Stimulated activated CD4-positive, alpha-beta T cell treated with anti-CD3 and anti-CD28 coated beads, Interleukin-4, amount 100 ng/mL, for 48 hours (primary cell): ENCODE measurements at places on chromosomes 1 and 21.

- no peak for DNase-seq
These were observed 3.5 kb downstream of the CD164L2 start for GRCh38 chr1:27379564-27380122.

- DNase-seq, result no peak
These were observed 8.3 kb upstream of the KCNAB2 start for GRCh38 chr1:6037338-6037762.

- no peak for DNase-seq
These were observed 11.4 kb upstream of the OLIG1 start for GRCh38 chr21:33058527-33058926.

- DNase-seq, result no peak
These were observed 102.3 kb upstream of the TIAM1 start for GRCh38 chr21:31446226-31446855.

GRCh38 chr1:159965263-159965662 is 11.2 kb upstream of the SLAMF9 start:
- DNase-seq, result no peak

GRCh38 chr1:3049164-3049563 is 19.8 kb upstream of the PRDM16 start:
- DNase-seq, result no peak

GRCh38 chr1:200306944-200307754 is 102.7 kb downstream of the ZNF281 start:
- no peak for DNase-seq

DNA sequence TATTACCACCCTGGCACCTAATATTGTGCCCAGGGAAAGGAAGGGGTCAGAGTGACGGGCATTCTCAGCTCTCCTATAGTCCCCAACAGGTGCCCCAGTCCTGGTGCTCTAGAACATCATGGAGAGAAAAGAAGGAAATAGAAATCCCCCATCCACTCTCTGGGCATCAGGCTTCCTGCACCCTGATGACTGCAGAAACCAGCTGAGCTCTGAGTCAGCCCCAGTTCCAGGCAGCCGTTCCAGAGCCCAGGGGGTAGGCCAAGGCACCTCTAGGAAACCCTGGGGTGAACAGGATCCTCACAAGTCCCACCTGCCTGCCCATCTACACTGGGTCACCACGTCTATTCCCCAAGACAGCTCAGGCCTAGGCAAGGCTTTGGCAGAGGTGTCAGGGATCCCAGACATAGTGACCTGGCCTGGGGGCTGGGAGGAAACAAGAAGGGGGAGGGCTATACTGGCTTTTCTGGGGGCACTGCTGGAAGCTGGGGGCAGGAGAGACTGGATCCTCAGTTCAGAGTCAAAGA is 709 bp downstream of the NECTIN4 start:
- no peak for DNase-seq

GRCh38 chr21:33968995-33969348 is 53.4 kb upstream of the ATP5PO start:
- no peak for DNase-seq

DNA sequence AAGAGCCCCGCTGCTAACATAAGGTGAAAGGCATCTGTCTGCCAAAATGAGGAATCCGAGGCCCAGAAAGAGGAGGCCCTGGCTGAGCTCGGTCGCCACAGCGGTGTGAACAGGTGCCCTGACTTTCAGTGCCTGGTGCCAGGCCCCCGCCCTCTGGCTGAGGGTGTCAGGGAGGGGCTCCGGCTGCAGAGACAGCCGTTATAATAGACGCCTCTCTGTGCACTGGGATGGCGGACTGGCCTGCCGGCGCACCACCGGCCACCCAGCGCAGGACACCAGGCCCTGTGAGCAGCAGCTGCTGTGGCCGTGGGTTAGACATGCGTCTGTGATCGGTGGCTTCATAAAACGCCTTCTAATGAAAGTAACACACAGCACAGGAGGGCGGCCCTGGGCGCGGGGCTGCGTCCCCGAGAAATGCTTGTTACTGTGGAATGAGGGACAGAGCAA is 51.4 kb upstream of the ACTRT2 start:
- DNase-seq, result no peak

- no peak for DNase-seq
These were observed 83.4 kb downstream of the LYST start for GRCh38 chr1:235783148-235783776.
